Hepatocyte (in vitro differentiated cells): ENCODE measurements at places on chromosomes 1 and 21. TPM values are rescaled to one million over a fixed set of nuclear protein-coding genes. Genes with fewer than 3 reads are reported as not detected.

- DNase-seq, result no peak
- no peaks in the 10 kb centered on the region for H3K36me3 ChIP-seq
- peaks cover 4% of the 10 kb centered on the region for H3K4me1 ChIP-seq
- H3K4me3 ChIP-seq, result no peak overlapping the region
- no peaks in the 10 kb centered on the region for H3K27me3 ChIP-seq
Measured at GRCh38 chr1:212981571-212982328, 31.4 kb downstream of the VASH2 start.

DNA sequence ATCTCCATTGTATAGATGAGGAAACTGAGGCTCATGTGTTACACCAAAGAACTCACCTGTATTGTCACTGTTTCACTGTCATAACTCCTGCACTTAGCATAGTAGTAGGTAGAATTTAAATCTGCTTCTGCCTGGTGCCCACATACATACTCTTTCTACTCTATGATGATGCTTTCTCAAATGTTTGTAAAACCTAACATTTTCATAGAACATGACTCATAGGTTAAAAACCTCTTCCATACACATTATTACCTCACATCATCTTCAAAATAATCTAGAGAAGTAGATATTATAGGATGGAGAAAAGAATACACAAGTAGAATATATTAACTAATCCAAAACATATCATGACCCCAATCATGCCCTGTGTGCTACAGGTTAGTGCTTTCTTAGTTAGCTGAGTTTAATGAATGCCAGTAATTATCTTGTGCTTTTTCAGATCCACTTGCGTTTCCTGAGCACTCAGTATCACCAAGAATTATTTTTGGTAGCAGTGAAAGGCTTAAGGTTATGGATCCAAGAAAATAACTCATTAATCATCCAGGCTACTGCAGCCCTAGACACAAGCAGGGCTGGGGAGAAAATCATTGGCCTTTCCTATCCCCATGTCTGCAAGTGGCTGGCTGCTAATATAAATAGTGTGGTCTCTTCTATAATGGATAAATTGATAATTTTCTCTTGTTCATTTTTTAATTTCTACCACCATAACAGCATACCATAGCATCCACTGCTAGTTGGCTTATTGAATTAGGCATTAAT, 156.9 kb downstream of the LRRC40 start:
- no peak for DNase-seq
- H3K4me3 ChIP-seq, result no peak overlapping the region
- H3K4me1 ChIP-seq, result no peaks in the 10 kb centered on the region
- no peak overlapping the region for H3K27ac ChIP-seq

DNA sequence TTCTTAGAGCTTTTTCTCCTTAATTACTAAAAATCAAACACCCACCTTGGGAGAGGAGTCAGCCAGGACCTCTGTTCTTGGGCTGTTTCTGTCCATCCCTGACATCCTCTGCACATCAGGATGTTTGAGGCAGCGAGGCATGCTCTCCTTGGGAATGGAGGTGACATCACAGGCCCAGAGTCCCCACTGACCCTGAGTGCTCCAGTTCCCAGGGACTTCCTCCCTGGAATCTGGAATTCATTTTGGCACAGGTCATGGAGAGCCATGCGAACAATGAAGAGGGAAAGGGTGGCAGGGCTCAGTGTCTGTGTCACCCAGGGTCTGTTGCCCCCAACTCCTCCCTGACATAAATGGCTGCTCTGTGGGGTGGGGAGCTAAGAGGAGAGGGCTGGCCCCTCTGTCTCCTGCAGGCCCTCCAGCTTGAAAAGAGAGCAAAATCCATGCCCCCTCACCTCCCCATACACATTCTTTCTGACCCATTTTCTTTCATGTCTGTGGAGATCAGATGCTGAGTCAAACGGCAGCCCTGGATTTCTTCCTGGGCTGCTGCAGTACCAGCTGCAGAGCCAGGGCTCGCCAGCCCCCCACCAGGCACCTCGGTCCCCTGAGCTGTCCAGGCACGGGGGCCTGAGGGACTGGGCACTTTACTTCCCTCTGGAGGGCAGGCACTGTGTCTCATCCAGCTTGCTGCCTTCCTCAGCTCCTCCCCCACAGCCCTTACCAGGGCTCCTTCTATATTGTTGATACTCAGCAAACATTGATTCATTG, 102.0 kb downstream of the NMNAT2 start:
- no peak overlapping the region for H3K27ac ChIP-seq
- no peak for DNase-seq
- H3K4me3 ChIP-seq, result no peak overlapping the region
- no peaks in the 10 kb centered on the region for H3K27me3 ChIP-seq

DNA sequence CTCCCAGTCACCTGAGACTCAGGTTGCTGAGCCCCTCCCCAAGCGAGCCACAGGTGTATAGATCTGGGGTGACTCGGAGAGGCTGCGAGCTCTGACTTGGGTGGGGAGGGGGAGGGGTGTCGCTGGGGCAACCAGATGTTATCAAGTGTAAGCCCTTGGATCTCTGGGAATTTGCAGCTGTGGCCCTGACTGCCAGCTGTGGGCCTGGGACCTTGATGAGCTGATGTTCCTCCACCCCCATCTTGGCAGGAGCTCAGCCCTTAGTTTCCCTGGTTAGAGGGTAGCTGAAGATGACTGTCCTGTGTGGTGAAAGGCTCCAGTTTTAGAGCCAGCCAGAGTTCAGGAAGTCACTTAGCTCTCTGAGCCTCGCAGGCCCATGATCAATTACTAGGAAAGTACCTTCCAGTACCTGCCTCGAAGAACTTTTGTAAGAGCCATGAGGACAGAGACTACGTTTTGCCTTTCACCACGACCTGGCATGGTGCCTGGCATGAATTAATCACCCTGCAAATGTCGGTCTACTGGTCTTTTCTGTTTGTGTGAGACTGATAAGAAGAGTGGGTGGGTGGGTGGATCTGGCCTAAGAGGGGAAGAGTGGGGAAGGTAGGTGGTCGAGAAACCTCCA, 55.8 kb downstream of the YARS1 start:
- peak; percentile 63 for DNase-seq
- no peaks in the 10 kb centered on the region for H3K36me3 ChIP-seq
- peaks cover 88% of the 10 kb centered on the region for H3K4me1 ChIP-seq
- no peaks in the 10 kb centered on the region for H3K27me3 ChIP-seq
- H3K27ac ChIP-seq, result peak overlapping the region; percentile 97

DNA sequence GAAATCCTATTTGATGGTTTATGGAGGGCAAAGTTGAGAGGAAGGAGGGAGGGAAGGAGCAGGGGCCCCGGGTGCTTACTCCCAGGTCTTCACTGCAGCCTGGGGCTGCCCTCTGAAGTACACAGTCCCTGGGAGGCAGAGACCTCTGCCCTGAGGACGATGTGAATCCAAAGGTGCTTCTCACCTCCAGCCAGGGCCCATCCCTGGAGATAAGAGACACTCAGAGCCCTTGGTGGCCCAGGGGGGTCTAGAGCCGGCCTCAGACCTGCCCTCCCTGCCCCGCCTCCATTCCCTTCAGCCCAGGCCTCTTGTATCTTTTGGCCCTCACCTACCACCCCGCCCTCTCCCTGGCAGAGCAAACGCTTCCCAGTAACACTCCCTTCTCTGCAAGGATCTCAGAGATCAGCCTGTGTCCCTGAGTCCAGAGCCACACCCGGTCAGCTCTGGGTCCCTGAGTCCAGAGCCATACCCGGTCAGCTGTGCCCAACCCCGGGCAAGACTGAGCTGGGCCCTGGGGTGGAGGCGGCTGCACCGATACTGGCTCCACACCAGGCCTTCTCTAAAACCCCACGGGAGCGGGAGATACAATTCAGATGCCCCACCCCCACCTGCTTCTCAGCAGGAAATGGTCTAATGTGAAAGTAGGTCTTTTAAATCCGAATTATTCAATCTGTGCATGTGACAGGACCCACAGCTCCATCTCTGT, 3.6 kb upstream of the GNB1 start:
- H3K4me3 ChIP-seq, result no peak overlapping the region
- DNase-seq, result peak; percentile 64
- no peaks in the 10 kb centered on the region for H3K27me3 ChIP-seq
- no peaks in the 10 kb centered on the region for H3K36me3 ChIP-seq
- H3K27ac ChIP-seq, result peak overlapping the region; percentile 55

DNA sequence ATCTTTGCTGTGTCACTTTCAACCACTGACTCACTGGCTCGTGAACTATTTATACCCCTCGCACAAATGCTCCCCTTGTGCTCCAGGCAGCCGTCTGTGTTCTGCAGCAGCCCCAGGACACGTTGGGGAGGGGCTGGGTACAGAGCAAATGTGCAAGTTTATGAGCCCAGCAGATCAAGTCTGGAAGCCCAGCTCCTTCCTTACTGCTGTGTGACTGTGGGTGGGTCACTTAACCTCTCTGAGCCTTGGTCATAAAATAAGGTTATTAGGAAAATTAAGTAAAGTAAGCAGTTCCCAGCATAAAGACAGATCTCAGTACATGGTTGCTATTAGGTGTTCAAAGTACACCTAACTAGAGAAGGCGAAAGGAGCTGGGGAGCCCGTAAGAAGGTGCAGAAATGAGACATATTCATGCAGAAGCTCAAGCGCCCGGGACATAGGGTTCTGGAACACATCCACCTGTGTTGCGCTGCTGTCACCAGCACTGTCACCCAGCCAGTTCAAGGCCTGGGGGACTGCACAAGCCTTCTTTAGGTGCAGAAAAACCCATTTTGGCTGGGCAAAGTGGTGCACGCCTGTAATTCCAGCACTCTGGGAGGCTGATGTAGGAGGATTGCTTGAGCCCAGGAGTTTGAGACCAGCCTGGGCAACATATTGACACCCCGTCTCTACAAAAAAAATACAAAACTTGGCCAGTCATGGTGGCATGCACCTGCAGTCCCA, 13.8 kb downstream of the EFHD2 start:
- H3K4me1 ChIP-seq, result peaks cover 15% of the 10 kb centered on the region
- DNase-seq, result no peak
- H3K4me3 ChIP-seq, result no peak overlapping the region
- peak overlapping the region; percentile 83 for H3K27ac ChIP-seq
- H3K27me3 ChIP-seq, result no peaks in the 10 kb centered on the region

GRCh38 chr1:9758559-9759121, 65.1 kb downstream of the CLSTN1 start:
- DNase-seq, result no peak
- H3K36me3 ChIP-seq, result no peaks in the 10 kb centered on the region
- H3K27me3 ChIP-seq, result no peaks in the 10 kb centered on the region
- H3K4me3 ChIP-seq, result no peak overlapping the region
- H3K27ac ChIP-seq, result no peak overlapping the region

Gene FNBP1L
- total RNA-seq, result 97.1 and 98.8 TPM in 2 replicates
